Astrocyte of the spinal cord (primary cell): ENCODE measurements at places on chromosomes 16 and 17.
A peak's percentile ranks its signal among the peaks of the same experiment; 100 is the strongest.

- no peak for DNase-seq
These were observed 1.5 kb downstream of the FOXN1 start for GRCh38 chr17:28507567-28508203.

GRCh38 chr17:63999680-64000531, 1.8 kb downstream of the PRR29 start:
- DNase-seq = no peak

DNA sequence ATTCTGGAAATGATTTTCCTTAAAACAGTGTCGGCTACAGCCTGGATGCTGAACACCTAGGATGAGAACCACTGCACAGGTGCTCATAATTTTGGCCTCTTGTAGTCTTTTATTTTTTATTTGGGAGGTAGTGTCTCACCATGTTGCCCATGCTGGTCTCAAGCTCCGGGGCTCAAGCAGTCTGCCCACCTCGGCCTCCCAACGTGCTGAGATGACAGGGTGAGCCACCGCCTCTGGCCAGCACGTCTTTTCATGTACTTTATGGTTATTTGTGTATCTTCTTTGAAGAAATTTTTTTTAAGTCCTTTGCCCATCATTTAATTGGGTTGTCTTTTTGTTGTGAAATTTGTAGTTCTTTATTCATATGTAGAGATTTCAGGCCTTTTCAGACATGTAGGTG, 58.0 kb downstream of the WDR45B start:
- DNase-seq = no peak

GRCh38 chr17:54085934-54086333, 263.2 kb downstream of the KIF2B start:
- no peak for DNase-seq

DNA sequence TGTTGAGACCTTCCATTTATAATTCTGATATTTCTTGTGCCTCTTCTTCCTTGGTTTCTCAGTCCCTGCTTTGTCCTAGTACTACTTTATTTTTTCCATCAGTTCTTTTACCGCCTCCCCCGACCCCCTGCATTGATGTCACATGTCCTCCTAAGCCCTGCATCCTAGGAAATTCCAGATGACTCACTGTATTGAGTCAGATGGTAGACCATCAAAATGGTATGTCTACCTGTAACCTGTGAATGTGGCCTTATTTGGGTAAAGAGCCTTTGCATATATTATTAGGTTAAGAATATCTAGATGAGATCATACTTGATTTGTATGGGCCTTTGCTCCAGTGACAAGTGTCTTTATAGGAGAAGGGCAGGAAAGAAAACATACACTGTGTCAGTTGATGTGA, 515.3 kb upstream of the CA10 start:
- no peak for DNase-seq

GRCh38 chr16:89154390-89155183, 17.0 kb upstream of the CDH15 start:
- no peak for DNase-seq

- no peak for DNase-seq
These were observed 13.0 kb upstream of the MED9 start for GRCh38 chr17:17463821-17464220.

GRCh38 chr17:51035431-51035830, 85.2 kb downstream of the SPAG9 start:
- DNase-seq = peak; percentile 87

DNA sequence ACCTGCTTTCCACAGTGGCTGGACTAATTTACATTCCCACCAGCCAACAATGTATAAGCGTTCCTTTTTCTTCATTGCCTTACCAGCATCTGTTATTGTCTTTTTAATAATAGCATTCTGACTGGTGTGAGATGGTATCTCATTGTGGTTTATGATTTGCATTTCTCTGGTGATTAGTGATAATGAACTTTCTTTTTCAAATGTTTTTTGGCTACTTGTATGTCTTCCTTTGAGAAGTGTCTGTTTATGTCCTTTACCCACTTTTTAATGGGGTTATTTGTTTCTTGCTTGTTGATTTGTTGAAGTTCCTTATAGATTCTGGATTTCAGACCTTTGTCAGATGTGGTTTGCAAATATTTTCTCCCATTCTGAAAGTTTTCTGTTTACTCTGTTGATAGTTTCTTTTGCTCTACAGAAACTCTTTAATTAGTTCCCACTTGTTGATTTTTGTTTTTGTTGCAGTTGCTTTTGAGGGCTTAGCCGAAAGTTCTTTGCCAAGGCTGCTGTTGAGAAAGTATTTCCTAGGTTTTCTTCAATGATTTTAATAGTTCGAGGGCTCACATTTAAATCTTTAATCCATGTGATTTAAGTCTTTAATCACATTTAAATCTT, 26.8 kb downstream of the ITGAM start:
- no peak for DNase-seq

GRCh38 chr17:7191571-7192270, 12.6 kb upstream of the ASGR1 start:
- no peak for DNase-seq

GRCh38 chr17:78759203-78759968, 22.7 kb downstream of the CYTH1 start:
- peak; percentile 82 for DNase-seq

GRCh38 chr16:51276336-51276735, 125.3 kb upstream of the SALL1 start:
- no peak for DNase-seq

DNA sequence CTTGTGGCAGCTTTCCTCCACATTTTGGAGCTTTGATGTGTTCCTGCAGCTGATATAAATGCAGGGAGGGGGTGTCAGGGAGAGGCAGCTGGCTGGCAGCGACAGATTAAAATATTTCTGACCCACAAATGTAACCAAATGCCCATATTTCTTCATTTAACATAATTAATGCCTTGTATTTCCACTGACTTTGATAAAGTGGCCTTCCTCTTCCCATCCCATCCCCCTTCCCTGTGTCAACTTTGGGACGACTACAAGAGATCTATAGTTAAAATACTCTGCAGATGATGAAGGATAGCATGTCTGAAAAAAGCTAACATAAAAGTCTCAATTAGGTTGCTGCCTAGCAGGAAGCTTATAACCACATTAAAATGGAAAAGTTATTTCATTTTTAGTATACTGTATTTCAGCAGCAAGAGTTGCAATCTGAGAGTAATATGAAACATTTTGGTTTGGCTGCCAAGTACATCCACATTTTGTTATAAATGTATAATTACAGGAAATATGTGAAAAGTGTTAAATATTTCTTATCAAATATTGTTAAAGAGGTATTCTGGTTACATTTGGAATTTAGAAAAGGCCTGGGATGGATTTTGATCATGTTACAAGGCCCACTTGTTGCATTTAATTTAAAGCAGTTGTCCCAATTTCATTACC, 238.7 kb upstream of the TBX2 start:
- DNase-seq = no peak

DNA sequence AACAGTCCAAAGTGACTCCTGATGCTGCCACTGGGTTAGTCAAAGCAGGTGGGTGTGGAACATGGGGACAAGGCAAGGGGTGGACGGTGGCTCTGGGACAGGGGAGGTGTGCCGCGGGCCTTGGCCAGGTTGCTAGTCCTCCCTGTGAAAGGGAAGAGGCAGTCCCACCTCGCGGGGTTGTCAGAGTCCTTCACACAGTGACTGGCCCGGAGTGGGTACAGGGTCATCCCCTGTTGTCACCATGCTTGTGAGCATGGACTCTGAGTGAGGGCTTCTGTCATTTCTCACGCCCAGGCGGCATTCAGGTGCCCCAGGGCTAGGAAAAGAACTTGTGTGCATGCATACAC, 3.1 kb upstream of the ZNF469 start:
- DNase-seq = no peak

DNA sequence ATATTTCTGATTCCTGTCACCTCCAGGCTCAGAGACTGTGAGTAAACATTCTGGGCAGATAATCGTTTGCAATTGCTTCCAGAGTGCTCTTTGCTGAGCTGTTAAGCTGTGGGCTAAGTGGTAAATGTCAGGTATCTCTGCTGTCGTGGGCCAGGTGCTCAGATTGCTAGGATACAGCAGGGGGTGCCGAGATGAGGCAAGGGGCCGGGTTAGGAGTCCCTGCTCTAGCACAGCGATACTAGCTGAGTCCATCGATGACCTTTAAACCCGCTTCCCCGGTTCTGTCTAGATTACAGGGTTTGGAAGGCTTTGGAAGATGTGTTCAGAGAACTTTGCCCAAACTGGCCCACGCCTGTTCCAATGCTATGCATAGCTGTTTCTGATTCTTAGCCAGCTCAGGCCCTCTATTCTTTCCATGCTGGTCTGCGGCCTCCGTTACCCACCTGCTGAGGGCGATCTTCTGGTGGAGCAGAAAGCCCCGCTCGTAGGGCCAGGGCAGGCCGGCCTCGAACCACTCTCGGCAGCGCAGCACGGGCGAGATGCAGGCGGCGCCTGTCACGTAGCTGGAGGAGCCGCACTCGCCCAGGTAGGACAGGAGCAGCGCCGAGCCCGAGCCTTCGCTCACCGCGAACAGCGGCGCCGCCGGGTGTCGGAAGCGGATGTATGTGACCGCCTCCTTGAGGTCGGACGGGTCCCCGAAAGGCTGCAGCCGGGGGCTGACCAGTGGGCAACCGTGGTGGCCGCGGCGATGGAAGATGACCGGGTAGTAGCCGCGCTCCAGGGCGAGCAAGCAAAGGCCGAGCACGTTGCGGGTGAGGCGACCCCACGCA, 979 bp downstream of the ABHD15 start:
- no peak for DNase-seq

DNA sequence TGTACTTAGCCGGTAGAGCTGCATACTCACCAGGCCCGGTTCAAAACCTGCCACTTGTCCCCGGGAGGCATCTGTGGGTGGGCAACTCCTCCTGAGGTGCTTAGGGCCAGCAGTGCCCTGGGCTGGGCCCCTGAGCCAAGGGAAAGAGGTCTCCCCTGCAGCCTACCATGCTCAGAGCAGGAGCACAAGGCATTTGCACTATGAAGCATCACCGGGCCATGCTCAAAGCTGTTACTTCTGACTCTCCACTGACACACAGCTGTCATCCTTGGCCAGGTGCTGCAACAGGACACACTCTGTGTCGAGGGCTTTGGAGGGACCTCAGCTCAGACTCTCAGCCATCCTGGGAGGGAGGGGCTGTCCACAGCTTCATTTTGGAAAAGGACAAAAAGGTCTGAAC, 37.2 kb downstream of the SLC38A8 start:
- DNase-seq = no peak

DNA sequence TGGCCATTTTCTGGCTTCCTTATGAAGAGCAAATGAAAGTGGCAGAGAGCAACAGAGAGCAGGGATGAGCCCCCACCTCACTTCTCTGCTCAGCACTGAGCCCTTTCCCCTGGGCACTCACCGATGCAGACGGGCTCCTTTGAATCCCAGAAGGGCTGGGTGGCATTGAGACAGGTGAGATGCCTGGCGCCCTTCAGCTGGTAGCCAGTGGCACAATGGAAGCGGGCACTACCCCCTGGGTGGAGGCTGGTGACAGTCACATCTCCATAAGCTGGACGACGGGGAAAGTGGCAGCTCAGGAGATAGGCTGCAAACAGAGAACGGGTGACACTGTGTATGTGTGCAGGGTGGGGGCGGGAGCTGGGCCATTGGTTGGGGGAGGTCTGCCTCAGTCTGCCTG, 12.5 kb upstream of the PHF12 start:
- no peak for DNase-seq

DNA sequence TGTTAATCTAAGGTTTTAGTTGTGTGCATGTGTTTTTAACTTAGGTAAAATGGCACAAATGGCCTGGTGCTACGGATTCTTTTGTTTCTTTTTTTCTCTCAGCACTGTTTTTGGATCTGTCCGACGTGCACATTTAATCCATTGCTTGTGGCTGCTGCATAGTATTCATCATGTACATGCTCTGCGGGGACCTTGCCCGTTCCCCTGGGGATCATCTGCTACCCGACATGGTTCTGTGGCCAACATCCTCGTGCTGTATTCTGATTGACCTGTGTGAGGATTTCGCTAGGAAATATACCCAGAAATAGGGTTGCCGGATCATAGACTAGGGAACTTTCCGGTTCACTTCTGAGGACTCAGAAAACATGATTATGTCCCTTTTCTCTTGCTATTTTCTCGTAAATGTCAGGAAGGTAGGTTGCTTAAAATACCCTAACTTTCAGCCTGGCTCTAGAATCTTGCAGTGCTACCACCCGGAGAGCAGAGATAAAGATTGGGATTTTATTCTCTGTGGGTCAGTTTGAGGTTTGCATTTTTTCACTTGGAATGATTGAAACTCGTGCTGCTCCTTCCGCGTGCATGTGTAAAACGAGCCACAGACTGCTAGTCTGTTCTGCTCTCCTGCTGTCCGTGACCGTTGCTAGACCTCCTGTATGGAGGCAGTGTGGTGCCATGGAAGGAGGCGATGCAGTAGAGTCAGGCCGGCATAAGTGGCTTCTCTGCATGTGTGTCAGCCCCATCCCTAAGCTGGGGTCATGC, 42.9 kb downstream of the LDHD start:
- DNase-seq = peak; percentile 40

DNA sequence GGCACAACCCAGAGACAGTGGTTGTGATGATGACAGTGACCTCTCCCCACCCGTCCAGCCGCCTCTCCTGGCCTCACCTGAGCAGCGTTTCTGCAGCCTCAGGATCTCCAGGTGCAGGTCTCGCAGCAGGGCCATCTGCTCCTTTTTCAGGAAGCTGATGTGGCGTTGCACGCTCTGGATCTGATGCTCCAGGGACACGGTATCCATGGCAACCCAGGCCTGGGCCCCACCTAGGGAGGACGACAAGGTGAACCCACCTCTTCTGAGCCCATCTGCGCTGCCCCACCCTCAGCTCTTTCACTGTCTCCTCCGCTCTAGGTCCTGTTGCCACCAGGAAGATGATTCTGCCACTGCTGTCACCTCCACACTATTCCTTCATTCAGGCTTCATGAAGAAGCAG, 14.5 kb downstream of the CCDC92B start:
- DNase-seq = no peak

DNA sequence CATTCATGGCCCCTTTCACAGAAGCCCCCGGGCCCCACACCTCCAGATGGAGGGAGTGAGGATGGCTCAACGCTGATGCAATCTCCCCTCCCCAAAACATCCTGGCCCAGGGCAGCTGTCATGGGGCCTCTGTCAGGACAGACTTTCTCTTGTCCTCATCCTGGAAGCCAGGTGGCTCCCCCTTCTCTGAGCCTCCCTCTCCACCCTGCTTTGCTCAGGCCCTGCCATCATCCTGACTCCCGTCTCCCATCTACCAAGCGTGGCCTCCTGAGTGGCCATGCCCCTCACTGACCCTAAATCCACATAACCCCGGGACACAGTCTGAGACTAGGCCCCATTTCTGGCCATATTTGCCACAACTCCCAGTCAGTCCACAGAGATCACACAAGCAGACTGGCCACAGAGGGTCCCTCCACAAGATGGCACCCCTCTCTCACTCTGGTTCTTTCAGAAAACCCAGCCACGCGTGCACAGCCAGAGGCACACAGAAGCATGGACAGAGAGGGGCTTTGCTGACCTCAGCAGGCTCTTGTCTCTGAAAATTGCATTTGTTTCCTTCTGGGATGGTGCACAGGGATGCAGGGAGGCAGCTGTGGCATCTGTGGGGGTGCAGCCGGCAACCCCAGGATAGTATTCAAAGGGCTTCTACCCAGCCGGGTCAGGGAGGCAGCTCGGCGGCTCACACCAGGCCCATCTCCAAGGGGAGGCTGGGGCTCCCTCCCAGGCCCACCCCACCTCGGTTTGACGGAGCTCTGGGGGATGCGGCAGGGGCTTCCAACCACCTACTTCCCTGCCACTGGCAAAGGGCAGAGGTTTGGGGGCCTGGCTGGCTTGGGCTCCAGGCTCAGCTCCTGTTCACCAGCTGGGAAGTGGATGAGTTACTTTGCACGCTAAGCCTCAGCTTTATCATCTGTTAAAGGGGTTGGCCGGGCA, 16.9 kb downstream of the DOC2B start:
- peak; percentile 25 for DNase-seq

GRCh38 chr16:75486014-75486675, 9.1 kb downstream of the CHST6 start:
- no peak for DNase-seq

- DNase-seq = no peak
These were observed 13.9 kb upstream of the HES7 start for GRCh38 chr17:8137645-8138373.
